ENCODE measurements at places on chromosomes 3 and 15.

DNA sequence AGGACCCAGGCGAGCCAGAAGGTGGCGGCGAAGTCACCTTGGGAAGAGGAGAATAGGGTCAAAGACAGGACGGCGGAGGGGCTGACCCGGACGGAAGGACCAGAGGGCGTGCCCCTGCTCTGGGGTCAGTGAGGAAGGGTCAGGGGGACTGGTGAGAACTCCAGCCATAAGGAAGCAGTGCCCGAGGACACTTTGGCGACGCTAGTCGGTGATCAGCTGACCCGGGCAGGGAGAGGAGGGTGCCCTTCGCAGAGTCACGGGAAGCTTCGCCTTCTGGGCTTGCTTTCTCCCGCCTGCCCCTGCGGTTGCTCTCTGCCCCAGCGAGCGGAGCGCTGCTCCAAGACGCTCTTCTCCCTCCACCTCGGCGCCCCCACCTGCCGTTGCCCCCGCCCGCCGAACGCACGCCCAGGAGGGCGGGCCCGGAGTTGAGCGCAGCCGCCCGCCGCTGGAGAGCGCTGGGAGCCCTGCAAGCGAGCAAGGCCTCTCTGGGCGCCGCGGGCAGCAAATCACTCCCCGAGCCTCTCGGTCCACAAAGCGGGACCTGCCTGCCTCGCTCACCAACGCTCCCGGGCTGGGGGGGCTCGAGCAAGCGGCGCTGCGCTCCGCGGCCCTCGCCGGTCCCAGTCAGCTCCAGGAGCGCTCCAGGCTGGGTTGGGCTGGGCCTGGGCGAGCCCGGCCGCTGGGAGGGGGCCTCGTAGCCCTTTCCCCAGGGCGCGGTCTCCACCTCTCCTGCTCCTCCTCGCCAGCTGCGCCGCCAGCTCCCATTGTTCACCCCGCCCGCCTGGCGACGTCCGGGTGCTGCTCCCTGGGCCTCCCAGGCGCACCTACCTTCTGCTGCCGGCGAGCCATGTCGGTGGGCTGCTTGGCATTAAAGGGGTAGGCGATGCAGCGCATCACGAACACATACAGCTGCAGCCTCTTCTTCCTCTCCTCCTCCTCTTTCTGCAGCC lies 1.2 kb downstream of the CADPS start:
- DNase-seq, result no peak

GRCh38 chr3:105865867-105866350 lies 2.9 kb downstream of the CBLB start:
- no peak for DNase-seq

DNA sequence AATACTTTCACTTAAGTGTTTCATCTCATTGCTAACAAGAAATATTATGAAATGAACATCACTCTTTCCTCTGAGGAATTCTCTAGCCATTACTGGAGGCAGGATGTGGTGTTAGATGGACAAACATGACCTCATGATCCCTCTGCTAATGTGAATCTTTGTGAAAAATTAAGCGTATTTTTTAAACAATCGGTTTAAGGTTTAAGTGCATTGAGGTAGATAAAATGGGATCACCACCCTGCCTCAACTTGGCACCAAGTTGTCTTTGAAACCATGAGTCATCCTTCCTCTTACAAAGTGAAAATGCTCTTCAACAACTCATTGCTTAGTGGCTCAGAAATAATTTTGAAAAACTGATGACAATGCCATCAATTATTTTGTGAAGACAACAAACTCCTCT lies 76.0 kb upstream of the DCBLD2 start:
- peak; percentile 92 for DNase-seq

DNA sequence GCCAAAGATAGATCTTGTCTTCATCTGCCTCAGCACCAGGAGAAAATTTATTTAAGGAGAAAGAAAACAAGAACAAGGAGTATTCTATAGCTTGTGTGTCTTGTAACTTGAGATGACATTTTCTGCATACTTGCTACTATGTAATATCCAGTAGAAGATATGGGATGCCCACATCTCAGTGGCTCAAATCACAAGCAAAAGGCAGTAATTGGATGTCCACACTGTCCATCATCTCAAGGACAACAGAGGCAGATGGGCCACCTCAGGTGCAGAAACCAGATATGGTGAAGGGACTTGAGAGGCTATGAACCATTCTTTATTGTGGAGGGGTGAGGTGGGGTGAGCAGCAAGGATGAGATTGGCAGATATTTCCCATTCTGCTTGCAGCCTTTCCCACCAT lies 309.0 kb downstream of the GBE1 start:
- no peak for DNase-seq

- DNase-seq, result no peak
These were observed 16.4 kb downstream of the PXYLP1 start for GRCh38 chr3:141248064-141248463.

DNA sequence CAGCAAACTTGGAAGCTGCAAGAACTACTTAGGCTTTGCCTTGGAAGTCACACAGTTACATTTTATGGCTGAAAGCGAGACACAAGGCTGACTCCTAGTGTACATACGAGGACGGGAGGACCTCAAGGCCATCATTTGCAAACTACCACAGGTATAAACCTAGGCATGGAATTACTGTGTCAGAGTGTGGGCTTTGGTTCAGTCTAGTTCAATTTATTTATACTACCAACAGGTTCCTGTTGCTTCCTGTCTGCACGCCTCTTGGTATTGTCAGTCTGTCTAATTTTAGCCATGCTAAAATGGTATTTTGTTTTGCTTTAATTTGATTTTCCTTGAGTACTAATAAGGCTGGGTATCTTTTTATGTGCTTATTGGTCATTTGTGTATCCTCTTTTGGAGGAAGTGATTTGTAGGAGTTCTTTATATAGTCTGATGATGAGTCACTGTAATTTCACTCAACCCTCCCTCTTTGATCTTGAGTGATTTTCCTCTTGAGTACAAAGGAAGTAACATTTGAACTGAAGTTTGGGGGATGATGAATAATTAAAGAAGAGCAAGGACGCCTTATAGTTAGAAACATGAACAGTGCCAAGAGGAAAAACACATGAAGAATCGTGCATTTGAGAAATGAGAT lies 8.2 kb downstream of the ANKRD34C start:
- DNase-seq, result no peak

DNA sequence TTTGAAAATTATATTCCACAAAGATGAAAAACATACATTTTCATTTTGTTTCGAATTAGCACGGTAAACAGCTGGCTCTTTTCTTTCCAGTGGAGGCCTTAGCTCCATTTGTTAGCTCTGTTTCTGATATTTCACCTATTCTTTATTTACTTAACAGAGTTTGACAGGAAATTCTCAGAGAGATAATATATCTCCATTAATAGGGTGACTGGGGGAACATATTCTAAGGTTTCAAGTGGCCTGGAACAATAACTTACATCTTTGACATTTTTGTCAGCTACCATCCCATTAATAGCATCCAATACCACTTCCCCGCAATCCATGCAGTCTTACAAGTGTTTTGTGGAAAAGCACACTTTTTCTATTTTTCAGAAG lies 577.6 kb upstream of the MDFIC2 start:
- DNase-seq, result no peak

DNA sequence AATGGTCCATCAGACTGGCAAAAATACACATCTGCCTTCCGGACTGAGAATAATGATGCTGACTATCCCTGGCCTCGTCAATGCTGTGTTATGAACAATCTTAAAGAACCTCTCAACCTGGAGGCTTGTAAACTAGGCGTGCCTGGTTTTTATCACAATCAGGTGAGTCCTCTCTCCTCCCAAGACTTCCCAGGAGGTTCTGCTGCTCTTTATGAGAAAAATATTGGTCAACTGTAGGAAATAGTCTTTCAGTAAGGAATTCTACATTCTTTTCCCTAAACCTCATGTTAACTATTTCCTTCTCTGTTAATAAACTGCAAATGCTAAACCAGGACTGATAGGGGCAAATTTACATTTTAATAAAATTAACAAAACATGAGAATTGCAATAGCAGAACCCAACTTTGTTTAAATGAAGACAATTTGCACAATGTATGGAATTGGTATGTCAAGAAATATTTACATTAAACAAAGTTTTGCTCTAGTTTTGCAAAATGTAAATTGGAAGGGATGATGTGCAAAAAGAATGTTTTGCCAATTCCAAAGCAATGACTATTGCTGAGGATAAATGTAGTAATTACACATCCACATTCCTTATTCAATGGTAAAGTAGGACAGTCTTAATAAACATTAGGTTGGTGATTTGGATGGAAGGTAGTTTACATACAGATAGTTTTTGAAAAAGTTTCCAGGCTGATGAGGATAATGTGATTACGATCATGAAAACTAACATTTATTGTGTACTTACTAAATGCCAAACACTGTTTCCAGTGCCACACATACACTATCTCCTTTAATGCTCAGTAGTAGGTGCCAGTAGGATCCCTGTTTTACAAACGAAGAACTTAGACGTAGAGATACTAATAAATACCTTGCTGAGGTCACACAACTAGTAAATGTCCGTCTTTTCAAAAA lies 21.1 kb downstream of the UPK1B start:
- no peak for DNase-seq

- DNase-seq, result no peak
These were observed 3.0 kb upstream of the PIAS1 start for GRCh38 chr15:68051109-68051508.

DNA sequence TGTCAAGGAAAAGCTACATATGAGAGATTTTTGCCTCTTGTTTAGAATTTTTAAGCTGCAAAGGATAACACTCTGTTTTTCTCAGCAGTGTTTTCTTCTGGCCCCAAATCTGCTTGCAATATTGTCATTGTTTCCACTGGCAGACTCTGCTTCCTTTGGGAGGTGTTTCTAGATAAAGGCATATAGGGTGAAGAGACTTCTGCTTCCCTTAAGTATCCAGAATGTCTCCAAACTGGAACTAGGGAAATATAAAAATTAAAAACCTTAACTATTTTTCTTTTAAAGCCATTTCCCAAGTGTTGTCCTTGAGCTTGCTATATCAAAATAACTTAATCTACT lies 225.8 kb downstream of the CGGBP1 start:
- DNase-seq, result no peak

DNA sequence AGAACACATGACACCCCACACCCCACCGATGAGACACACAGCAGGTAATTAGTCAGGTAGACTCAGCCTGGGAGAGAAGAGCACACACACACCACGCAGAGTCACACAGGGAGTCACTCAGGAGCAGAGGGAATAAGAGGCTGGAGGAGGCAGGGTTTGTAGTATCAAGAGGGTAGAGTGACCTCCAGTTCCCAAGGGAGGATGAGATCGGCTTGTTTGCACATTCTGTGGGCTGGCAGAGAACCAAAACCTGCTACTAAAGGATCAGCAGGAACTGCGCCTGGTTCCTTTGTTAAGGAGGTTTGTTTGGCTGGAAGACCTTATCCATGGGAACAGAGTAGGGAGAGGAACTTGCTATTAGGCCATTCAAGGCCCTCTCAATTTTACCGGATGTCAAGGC lies 281.4 kb upstream of the SLCO3A1 start:
- DNase-seq, result peak; percentile 37

GRCh38 chr3:184952671-184953070 lies 140.7 kb downstream of the VPS8 start:
- no peak for DNase-seq

GRCh38 chr3:132521901-132522300 lies 75.2 kb upstream of the ACKR4 start:
- DNase-seq, result no peak

GRCh38 chr3:165754219-165755007 lies 82.8 kb downstream of the BCHE start:
- no peak for DNase-seq

GRCh38 chr3:64642327-64643151 lies 45.3 kb downstream of the ADAMTS9 start:
- no peak for DNase-seq

DNA sequence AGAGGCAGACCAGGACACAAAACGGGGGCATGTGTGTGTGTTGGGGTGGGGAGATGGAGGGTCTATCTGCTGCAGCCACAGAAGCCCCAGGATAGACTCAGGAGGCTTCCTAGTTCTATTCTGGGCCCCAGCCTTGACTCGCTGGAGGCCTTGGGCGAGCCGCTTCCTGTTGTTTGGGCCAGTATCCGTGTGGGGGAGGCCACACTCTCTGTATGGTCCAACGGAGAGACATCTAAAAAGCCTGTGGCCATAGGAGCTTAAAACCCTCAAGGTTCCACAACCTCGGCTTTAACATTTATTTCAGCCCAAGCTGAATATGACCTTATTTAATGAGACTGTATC lies 32.8 kb downstream of the POC1A start:
- DNase-seq, result no peak

- no peak for DNase-seq
These were observed 10.0 kb downstream of the GNAI2 start for GRCh38 chr3:50245831-50246516.

DNA sequence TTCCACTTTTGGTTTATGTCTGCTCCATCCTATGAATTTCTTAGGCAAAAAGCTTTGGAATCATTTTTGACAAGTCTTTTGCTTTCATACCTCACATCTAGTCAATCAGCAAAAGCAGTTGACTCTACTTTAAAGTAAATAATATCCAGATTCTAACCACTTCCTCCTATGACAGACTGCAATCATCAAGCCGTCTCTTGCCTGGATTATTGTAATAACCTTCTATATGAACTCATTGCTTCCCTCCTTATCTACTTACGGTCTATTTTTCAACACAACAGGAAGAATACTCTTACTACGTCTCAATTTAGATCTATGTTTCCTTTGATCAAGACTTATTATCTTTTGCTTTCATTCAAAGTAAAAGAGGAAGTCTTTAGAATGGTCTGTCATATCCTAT lies 20.7 kb downstream of the CLDN1 start:
- no peak for DNase-seq

DNA sequence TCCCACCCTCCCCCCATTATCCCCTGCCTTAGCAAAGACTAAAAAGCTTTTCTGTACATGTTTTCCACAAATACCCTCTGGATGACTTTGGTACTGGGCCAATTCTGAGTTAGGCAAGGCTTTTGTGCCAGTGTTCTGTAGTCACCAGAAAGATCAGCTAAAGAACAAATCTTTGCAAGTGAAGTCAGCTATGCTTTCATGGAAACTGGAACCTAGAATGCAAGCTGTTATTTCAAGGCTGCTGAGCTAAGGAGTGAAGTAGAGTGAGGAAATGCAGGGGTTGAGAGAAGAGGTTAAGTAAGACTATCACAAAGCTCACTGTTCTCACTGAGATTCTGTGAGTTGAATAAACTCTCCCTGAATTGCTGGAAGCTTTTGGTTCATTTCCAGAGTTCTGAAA lies 107.8 kb upstream of the CNTN3 start:
- DNase-seq, result no peak

- peak; percentile 71 for DNase-seq
These were observed 477.5 kb downstream of the LPP start for GRCh38 chr3:188631291-188632010.

DNA sequence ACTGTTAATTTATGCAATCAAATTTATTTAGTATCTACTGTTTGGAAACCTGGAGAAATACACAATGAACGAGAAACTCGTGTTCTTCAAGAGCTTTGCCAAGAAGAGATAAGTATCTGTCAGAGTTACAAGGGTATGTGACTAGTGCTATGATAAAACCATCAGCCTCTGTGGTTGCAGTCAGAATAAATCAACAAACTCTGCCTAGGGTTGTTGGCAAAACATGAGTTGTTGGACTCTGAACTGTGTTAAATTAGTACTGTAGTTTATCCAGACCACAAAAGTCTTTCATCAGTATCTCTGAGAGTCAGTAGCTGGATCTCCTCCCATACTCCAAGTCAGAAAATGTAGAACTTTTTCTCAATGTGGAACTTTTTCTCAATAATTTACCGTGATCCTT lies 918.4 kb downstream of the NAALADL2 start:
- no peak for DNase-seq

All from non-pigmented ciliary epithelial cell (primary cell).